ENCODE measurements at places on chromosomes 2 and 18.

DNA sequence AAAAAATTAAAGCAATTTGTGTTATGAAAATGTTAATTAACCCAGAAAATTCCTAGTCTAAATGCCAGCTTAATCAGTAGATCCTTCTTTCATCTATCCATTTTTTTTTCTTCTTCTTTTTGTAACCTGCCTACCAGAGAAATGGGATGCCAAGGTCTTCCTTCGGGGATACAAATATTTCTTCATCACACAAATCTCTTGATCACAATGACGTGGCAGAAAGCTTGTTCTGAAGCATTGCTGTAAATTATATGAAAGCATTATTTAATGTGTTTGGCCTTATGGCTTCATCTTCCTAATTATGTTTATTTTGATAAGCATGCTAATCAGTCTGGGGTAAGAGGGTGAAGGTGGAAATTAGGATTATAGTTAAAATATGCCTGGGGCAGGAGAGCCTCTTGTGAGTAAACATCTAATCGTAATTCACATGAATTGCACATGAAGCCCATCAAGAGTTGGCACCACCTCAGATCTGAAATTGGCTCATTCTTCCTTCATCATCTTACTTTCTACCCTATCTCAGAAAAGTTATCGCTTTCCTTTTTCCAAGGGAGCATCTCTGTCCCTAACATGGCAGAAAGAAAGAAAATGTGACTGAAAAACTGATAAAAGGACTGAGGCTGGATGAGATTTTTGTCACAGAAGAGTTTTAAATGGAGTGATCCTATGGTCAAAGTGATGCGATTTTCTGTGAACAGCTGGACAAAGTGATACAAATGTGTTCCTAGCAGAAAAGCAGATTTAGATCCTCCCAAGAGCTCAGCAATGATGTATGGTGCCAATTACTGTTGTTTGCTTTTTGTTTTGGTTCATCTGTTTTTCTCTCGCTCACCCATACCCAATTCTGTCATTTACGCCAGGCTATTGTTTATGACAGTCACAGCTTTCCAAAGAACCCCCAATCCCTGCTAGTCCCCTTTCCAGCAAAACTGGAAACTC lies 76.9 kb upstream of the PMAIP1 start:
- H3K27ac ChIP-seq, result no peak overlapping the region
- no peaks in the 10 kb centered on the region for H3K4me1 ChIP-seq
- H3K27me3 ChIP-seq, result no peaks in the 10 kb centered on the region
- no peak overlapping the region for H3K4me3 ChIP-seq
- no peak for DNase-seq

DNA sequence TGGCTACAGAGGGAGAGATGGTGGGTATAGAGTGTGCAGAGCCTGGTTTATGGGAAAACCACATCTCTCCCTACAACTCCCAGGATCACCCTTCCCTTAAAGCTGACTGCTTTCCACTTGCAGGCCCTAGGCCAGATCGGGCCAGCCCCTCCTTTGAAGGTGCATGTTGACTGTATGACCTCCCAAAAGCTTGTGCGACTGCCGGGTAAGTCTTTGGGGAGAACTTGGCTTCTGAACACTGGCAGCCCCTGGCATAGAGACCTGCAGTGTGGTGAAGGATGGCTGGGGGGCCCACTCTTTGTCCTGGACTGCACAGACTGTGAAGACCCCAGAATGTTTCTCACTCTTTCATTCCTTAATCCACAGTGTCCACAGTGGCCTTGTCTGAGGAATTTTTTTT lies 19.5 kb downstream of the CAD start:
- H3K27me3 ChIP-seq, result no peaks in the 10 kb centered on the region
- DNase-seq, result no peak
- peaks cover 24% of the 10 kb centered on the region for H3K36me3 ChIP-seq
- no peaks in the 10 kb centered on the region for H3K4me1 ChIP-seq
- H3K27ac ChIP-seq, result no peak overlapping the region

GRCh38 chr2:144458541-144458940 lies 61.4 kb downstream of the ZEB2 start:
- no peaks in the 10 kb centered on the region for H3K36me3 ChIP-seq
- no peak overlapping the region for H3K4me3 ChIP-seq
- H3K27ac ChIP-seq, result no peak overlapping the region
- no peaks in the 10 kb centered on the region for H3K27me3 ChIP-seq
- no peaks in the 10 kb centered on the region for H3K4me1 ChIP-seq

- H3K27me3 ChIP-seq, result no peaks in the 10 kb centered on the region
- no peak overlapping the region for H3K27ac ChIP-seq
- DNase-seq, result no peak
- H3K36me3 ChIP-seq, result no peaks in the 10 kb centered on the region
- H3K4me3 ChIP-seq, result no peak overlapping the region
- no peaks in the 10 kb centered on the region for H3K4me1 ChIP-seq
Observed at GRCh38 chr2:206614811-206615210, 27.5 kb upstream of the FAM237A start.

DNA sequence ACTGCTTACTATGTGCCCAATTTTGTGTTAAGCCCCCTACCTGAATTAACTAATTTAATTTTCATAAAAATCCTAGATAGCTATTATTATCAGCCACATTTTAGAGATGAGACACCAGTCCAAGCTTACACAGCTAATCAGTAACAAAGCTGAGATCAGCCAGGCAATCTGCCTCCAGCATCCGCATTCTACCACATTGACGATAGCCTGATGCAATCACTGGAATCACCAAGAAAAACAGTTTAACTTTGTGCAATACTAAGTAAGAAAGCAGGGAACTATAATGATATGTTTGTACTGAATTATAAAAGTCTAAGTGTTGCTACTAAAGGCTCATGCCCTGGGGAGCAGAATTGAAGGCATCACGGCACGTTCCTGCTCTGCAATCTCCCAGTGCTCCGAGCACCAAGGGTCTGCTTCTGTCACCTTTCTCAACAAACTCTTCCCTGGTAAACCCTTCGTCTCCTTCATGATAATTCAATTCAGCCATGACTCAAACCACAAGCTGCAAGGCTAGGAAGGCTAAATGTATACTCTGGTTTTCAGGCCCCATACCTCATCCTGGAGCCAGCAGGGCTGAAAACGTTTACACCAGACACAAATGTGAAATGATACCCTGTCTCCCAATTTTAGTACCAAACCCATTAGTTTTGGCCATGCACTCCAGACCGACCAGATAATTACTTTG lies 19.4 kb downstream of the KANSL3 start:
- H3K4me3 ChIP-seq, result no peak overlapping the region
- peaks cover 3% of the 10 kb centered on the region for H3K36me3 ChIP-seq
- peaks cover 6% of the 10 kb centered on the region for H3K4me1 ChIP-seq

DNA sequence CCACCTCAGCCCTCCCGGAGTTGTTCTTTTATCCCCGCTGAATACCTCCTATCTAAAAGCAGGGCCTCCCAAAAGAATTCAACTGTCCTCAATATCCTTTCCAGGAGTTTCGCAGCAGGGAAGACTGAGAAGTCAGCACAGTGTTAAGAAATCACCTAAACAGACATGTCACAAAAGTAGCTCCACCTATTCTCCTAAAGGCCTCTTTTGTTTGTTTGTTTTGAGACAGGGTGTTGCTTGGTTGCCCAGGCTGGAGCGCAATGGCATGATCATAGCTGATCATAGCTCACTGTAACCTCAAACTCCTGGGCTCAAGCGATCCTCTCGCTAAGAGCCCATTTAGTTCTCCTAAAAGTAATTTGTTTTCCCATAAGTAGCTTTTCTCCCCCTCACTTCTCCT lies 53.8 kb downstream of the TEX44 start:
- H3K27me3 ChIP-seq, result no peaks in the 10 kb centered on the region
- no peaks in the 10 kb centered on the region for H3K36me3 ChIP-seq
- H3K27ac ChIP-seq, result no peak overlapping the region
- no peaks in the 10 kb centered on the region for H3K4me1 ChIP-seq

DNA sequence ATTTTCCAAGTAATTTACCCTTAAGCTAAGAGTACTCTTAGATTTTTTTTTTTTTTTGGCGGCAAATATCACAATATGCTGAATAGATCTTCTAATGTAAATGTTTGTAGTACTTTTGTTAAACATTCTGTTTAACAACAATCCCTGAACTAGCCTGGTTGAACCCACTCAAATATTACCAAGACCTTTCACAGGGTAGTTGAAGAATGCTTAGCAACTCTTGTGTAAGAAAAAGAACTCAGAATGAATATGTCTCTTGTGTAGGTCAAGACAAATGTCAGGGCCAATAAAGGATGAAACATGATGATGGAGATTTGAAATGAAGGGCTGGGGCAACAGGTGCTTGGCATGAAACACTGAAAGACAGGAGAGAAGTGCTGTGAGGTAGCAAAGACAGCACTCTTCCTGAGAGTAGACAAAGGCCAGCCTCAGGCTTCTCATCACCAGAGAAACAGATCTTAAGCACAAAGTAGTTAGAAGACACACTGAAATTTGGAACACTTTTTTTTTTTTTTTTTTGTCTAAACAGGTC lies 597.3 kb downstream of the ERBB4 start:
- H3K27ac ChIP-seq, result no peak overlapping the region
- H3K4me1 ChIP-seq, result no peaks in the 10 kb centered on the region
- DNase-seq, result no peak
- H3K27me3 ChIP-seq, result no peaks in the 10 kb centered on the region
- H3K36me3 ChIP-seq, result no peaks in the 10 kb centered on the region

GRCh38 chr2:159256159-159256558 lies 30.3 kb downstream of the WDSUB1 start:
- no peaks in the 10 kb centered on the region for H3K4me1 ChIP-seq
- no peaks in the 10 kb centered on the region for H3K36me3 ChIP-seq
- no peak for DNase-seq
- H3K4me3 ChIP-seq, result no peak overlapping the region

DNA sequence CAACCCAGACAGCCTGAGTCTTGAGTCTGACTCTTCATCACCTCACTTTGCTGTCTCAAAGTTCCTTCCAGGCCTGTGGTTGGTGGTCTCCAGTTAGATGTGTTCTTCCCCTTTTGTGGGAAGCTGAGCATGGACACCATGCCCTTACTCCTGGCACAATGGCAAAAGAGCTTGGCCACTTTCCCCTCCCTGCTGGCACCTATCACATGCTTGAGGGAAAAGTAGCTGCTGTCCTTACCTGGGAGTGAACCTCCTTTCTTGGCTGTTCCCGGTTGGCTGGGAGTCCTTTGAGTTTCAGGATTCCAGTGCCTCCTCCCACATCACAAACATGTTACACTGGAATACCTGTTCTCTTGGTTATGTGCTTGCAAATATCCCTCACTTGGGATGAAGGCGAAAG lies 97.8 kb downstream of the GATA6 start:
- no peak overlapping the region for H3K27ac ChIP-seq
- no peak for DNase-seq
- no peaks in the 10 kb centered on the region for H3K27me3 ChIP-seq
- no peaks in the 10 kb centered on the region for H3K36me3 ChIP-seq

- H3K27me3 ChIP-seq, result no peaks in the 10 kb centered on the region
- DNase-seq, result no peak
- H3K36me3 ChIP-seq, result no peaks in the 10 kb centered on the region
- no peak overlapping the region for H3K27ac ChIP-seq
- H3K4me1 ChIP-seq, result no peaks in the 10 kb centered on the region
Observed at GRCh38 chr18:65568866-65569265, 181.9 kb upstream of the CDH7 start.

DNA sequence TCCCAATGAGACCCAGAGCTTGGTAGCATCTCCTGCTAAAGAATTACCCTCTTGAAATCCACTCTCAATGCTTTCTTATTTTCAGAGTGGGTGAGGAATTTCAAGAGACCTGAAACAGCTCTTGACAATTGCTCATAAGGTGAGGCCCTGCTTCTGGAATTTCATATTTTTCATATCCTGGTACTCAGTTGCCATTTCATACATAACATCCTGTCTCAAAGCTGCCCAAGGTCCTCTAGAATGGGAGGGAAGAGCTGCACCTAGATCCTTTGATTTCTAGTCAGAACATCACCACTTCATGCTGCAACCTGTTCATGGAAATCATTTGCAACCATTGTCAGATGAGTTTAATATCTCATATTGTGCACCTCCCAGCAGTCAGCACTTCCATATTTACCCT lies 404.8 kb upstream of the GALNT5 start:
- no peak overlapping the region for H3K27ac ChIP-seq
- H3K4me1 ChIP-seq, result no peaks in the 10 kb centered on the region
- no peak for DNase-seq
- H3K36me3 ChIP-seq, result no peaks in the 10 kb centered on the region
- H3K4me3 ChIP-seq, result no peak overlapping the region

GRCh38 chr18:33571998-33572787 lies 5.8 kb upstream of the ASXL3 start:
- no peak overlapping the region for H3K4me3 ChIP-seq
- H3K27ac ChIP-seq, result no peak overlapping the region
- no peak for DNase-seq
- H3K36me3 ChIP-seq, result no peaks in the 10 kb centered on the region
- no peaks in the 10 kb centered on the region for H3K27me3 ChIP-seq

DNA sequence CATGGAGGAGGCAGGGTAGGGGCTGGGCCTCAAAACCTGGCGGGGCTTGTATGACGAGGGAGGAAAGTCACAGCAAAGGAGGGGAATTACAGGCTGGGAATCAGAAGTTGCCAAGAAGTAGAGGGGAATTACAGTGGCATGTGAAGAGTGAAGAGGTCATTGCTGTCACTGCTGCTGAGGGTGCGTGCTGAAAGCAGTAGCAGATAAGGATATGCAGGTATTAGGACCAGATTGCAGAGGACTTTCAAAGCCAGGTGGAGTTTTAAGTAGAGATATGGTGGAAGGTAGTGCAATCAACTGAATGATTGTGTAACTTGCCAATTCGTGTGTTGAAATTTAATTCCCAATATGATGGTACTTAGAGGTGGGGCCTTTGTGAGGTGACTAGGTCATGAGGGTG lies 19.4 kb upstream of the LRPPRC start:
- no peak overlapping the region for H3K27ac ChIP-seq
- no peaks in the 10 kb centered on the region for H3K36me3 ChIP-seq
- H3K4me1 ChIP-seq, result no peaks in the 10 kb centered on the region
- H3K4me3 ChIP-seq, result no peak overlapping the region
- DNase-seq, result no peak

DNA sequence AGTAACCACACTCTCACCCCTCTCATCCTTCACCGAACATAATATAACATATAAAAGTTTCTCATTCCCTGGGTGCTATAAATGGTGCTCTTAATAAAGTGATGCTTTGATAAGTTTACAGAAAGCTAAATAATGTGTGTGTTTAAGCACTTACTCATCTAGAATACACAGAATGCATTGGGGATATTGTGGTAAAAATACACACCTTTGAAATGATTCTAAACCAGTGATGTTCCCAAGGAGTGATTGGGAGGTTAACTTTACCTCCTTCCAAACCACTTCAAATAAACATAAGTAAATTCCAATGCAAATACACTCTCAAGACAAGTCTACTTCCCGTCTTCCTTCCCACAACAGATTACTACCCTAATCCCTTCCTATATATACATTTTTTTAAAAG lies 85.3 kb upstream of the TWSG1 start:
- H3K27ac ChIP-seq, result no peak overlapping the region
- no peak overlapping the region for H3K4me3 ChIP-seq
- no peaks in the 10 kb centered on the region for H3K27me3 ChIP-seq
- H3K4me1 ChIP-seq, result peaks cover 3% of the 10 kb centered on the region
- DNase-seq, result no peak

GRCh38 chr2:54271843-54272627 lies 16.0 kb upstream of the TSPYL6 start:
- H3K36me3 ChIP-seq, result no peaks in the 10 kb centered on the region
- no peak overlapping the region for H3K4me3 ChIP-seq
- no peaks in the 10 kb centered on the region for H3K27me3 ChIP-seq
- no peak overlapping the region for H3K27ac ChIP-seq
- no peaks in the 10 kb centered on the region for H3K4me1 ChIP-seq
